ENCODE measurements at places on chromosomes 12 and 14.
A peak's percentile ranks its signal among the peaks of the same experiment; 100 is the strongest.

- no peak for DNase-seq
Measured at GRCh38 chr12:5433081-5433844, 1.4 kb downstream of the NTF3 start.

DNA sequence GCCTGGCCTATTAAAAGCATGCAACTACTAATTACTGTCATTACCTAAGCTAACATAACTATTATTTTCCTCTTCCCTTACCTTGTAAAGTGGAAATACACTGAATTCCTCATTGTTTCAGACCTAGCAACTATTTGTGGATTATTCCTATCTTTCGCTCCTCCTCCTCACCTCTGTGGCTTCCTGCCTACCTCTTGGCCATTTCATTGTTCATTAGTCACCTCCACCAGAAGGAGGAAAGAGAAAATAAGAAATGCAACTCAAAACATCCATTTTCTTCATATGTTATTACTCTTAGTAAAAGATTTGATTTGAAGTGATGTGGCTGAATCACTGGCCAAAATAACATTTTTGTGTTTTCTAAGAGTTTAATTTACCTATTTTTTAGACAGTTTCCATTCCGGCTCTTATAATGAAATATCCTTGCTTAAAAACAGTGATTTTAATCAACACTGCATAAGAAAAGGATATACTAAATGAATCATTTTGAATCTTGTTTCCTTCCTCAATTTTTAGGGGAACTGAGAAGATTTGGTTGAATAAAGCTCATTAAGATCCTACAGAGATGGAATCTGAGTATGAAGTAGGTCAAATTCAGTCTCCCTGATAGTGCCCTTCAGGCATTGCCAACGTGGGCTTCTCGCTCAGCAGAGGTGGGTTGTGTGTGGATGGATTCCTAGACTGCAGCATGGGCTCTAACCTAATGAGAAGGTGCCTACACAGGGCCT is 27.6 kb upstream of the ARHGAP5 start:
- no peak for DNase-seq

- no peak for DNase-seq
Measured at GRCh38 chr12:59834659-59835474, 239.0 kb downstream of the SLC16A7 start.

DNA sequence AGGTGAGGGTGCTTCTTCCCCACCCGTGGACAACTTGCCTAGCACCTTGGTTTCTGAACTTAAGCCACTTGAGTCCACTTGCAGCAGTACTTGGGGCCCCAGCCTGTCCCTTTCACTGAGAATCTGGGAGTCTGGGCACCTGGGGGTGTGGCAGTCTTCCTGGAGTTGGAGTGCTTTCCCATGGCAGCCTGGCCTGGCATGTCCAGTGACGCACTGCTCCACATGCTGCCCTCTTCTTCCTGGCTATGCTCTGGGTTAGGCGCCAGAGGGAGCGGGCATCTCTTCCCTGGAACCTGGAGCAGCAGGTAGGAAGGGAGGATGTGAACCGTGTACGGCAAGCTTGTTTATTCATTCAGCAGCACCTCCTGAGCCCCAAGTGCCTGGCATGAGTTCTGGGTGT is 76.4 kb downstream of the PAPOLA start:
- DNase-seq: no peak

DNA sequence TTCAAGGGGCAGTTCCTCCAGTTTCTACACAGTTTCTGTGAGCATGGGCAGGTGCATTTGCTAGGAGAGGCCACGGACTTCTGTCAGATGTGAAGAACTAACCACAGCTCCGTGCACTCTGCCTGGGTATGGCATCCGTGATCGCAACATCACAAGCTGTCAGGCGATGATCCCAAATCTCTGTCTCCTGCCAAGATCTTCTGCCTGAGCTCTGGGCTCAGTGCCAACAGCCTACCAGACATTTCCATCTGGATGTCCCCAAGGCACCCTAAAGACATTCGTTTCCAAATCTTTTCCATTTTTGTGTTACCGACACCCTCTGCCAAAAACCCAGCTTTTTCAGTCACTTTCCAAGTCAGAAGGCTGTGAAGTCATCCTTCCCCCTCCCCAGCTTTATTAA is 292.1 kb downstream of the GLT1D1 start:
- no peak for DNase-seq

GRCh38 chr14:72751276-72752033 is 142.4 kb downstream of the DPF3 start:
- DNase-seq: no peak

- no peak for DNase-seq
Measured at GRCh38 chr12:11092128-11092527, at the start of gene TAS2R43. Gene TAS2R43, minus strand, starts transcription at chr12:11092313. Its CDS starts 84 bp downstream, at chr12:11092229.

- no peak for DNase-seq
Measured at GRCh38 chr12:93015871-93016751, 87.0 kb upstream of the EEA1 start.

GRCh38 chr12:121678716-121679300 is 9.4 kb upstream of the MORN3 start:
- DNase-seq: no peak

- DNase-seq: no peak
Measured at GRCh38 chr12:109952160-109952858, 43.9 kb downstream of the GIT2 start.

GRCh38 chr12:95002754-95003153 is 743 bp downstream of the NDUFA12 start:
- no peak for DNase-seq

- no peak for DNase-seq
Measured at GRCh38 chr12:123532808-123533649, 490 bp downstream of the RILPL1 start.

DNA sequence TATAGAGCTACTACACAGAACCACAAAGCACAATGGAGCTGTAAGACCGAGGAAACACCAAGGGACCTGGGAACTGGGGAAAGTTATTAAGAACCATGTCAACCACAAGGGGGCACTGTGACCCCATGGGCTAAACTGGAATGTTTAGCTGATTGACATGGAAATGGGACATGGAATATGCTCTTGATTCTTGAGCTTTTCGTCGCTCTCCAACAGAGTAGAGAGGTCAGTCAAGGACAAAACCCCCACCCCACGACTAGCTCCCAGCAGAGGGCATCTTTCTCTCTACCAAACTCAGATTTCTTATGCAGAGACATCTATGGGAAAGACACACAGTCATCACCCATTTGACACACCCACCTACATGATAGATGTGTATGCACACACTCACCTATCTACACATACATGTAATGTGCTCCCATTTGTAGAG is 10.1 kb downstream of the NDRG2 start:
- peak; percentile 70 for DNase-seq

- DNase-seq: no peak
Measured at GRCh38 chr14:69518289-69519101, 34.0 kb downstream of the PLEKHD1 start.

- no peak for DNase-seq
Measured at GRCh38 chr12:108299980-108300696, 39.0 kb downstream of the CMKLR1 start.

DNA sequence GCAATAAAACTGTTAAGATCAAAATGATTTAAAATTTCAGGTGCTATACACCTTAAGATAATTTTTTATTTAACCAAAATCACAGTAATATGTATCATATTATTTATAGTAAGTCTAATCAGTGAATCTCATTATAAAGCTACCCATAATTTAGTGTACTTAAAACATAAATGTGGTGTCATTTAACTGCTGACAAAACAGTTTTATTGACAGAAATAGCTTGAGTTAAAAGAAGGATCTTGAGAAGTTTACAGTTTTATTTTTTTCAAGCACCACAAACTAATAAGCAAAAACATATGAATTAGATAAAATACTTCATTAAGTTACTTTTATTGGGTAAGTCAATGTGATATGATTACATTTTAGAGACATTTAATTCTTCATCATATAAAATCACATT is 400.4 kb downstream of the PRKD1 start:
- DNase-seq: no peak

GRCh38 chr14:73718418-73719251 is 4.5 kb upstream of the PNMA1 start:
- no peak for DNase-seq

- no peak for DNase-seq
Measured at GRCh38 chr12:57803319-57803893, 15.1 kb downstream of the AVIL start.

DNA sequence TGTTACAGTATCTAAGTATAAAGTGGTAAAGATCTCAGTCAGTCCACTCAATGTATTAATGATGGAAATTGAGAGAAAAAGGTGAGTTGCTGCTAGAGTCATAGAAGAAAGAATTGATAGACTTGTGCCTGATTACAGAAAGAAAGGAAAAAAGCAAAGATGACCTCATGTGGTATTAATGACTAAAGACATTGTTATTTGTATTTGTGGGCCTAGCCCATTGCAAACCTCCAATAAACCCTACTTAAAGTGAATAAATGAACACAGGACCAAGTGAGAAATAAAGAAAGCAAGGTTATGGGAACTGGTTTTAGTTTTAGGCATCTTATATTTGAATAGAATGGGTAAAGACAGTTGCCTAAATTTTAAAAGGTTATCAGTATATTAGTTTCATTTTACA is 105.5 kb downstream of the SYT1 start:
- DNase-seq: no peak

DNA sequence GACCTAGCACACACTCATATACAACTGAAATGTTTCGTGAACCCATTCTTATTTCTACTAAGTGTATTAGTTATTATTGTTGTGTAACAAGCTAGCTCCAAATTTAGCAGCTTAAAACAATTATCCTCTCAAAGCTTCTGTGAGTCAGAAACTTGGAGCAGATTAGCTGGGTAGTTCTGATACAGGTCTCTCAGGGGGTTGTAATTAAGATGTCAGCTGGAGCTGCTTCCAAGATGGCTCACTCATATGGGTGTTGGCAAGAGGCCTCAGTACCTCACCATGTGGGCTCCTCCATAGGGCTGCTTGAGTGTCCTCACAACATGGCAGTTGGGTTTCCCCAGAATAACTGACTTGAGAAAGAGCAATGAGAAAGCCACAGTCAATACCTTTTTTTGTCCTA is 9.8 kb downstream of the GPR135 start:
- no peak for DNase-seq

- no peak for DNase-seq
Measured at GRCh38 chr14:88476214-88476774, 78.5 kb downstream of the PTPN21 start.

GRCh38 chr12:75288860-75289259 is 41.3 kb downstream of the CAPS2 start:
- DNase-seq: no peak

GRCh38 chr12:80015660-80016059 is 80.8 kb upstream of the PPP1R12A start:
- DNase-seq: no peak

DNA sequence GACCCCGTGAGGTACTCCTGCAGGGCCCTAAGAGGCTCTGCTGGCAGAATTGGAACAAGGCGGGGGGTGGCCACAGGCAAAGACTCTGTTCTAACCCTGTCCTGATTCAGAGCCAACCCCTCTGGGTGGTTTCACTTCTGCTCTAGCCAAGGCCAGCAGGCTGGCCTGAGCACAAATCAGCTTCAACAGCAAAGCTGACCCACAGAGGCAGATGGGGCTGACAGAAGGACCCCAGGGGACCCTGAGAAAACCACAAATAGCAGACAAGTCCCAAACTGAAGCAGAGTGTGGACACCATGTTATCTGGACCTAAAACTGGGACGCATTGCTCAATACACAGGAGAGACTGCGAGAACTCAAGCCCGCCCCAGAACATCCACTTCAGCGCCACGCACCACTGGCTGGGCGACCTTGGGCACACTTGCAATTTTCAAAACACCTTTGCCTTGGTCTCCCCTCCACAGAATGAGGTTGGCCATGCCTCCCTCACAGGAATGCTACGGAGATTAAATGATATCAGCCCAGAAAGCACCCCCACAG is 76.4 kb upstream of the DICER1 start:
- DNase-seq: no peak

- no peak for DNase-seq
Measured at GRCh38 chr12:91505006-91505405, 322.4 kb upstream of the DCN start.

DNA sequence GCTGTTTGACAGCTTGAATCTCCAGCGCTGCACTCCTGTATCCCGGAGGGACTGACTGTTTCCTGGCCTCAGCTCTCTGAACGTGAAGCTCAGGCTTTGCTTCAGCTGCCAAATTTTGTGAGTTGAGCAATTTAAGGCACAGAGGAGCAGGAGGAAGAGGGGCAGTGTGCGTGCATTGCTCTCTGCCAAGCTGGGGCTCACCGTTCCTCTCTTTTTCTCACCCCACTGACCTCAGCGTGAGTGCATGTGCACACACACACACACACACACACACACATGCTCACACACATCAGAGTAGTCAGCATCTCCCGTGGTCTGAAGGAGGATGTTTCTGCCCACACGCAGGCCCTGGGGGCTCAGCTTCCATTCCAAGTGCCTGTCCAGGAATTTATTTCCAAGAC is 27.8 kb upstream of the BDKRB2 start:
- no peak for DNase-seq

DNA sequence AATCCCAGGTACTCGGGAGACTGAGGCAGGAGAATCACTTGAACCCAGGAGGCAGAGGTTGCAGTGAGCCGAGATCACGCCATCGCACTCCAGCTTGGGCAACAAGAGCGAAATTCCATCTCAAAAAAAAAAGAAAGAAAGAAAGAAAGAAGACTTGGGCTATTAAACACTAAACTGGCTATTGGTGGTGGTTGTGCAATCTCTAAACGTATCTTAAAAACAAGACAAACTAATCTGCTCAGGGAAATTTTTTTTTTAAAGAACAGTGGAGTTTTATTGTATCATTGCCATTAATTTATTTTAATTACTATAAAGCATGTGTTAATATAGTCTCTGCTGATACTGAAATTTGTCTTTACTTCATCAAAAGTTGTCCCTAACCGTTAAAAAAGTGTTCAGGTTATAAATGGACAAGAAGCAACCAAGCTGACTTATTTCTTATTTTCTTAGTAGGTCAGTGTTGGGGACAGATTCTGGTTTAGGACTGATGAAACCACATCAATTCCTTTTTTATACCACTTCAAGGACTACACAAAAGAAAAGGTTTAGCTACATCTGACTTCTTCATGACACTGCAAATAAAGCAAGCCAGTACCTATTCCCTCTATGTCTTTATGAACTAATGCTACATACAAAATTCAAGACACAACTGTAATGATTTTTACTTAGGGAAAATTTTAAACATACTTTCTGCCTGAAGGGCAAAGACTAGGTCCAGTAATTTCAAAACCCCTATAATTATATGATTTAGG is 68.7 kb upstream of the KRAS start:
- no peak for DNase-seq

- no peak for DNase-seq
Measured at GRCh38 chr12:82627799-82628198, 58.9 kb upstream of the TMTC2 start.

DNA sequence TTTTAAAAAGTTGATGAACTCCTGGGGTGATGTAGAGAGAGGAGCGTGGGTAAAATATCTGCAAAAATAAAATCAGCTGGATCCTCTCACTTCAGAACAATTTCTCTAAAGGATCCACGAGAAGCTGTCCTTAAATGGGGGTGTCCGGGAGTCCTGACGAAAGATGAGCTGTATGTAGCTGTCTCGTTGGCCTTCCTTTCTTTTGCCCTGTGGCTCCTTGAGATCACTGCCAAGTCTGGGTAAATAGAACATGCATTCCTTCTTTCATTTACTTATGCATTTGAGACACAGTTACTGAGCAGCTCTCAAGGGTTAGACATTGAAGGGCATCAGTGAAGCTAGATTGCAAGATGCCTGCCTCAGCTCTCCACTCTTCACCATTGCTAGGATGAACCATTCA is 35.2 kb upstream of the TXNRD1 start:
- no peak for DNase-seq

All from stimulated activated CD8-positive, alpha-beta memory T cell treated with anti-CD3 and anti-CD28 coated beads, Interleukin-4, amount 100 ng/mL, for 1 hour (primary cell).